Foreskin keratinocyte (primary cell): ENCODE measurements at places on chromosomes 6 and 20. TPM values are rescaled to one million over a fixed set of nuclear protein-coding genes. Genes with fewer than 3 reads are reported as not detected.

- DNase-seq: no peak
Measured at GRCh38 chr20:3710011-3710466, 2.4 kb downstream of the SIGLEC1 start.

DNA sequence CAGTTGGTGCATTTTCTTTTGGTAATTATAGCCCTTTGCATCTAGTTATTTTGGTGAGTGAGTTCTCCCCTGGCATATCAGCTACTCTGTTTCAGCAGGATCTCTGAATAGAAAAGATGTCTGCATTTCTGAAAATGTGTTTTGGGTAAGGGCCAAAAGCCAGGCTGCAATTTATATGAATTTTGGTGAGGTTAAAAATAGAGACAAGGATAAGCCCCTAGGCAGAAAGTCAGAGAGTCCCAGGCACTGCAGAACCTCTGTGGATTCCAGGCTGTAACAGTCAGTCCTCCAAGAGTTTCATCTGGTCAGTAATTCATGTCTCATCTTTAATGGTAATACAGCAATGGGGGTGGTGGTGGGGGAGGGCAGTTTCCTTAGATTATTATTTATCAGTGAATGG is 53.0 kb downstream of the HDGFL1 start:
- no peak for DNase-seq

DNA sequence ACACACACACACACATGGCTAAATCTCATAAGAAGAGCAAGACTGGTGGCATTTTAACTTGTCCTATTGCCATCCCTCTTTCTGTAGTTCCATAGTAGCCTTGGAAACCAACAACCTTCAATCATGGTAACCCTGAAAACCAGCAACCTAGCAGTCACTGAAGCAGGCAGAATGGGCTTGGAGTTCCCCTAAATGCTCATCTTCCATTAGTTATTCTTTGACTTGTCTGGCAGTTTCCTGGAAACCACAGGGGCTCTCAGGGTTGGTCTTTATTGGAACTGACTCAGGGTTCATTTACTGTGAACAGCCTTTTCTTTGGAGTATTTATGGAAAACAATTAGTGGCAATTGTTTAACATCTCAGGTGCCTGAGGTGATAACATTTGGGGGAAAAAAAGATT is 19.4 kb upstream of the BRPF3 start:
- no peak for DNase-seq

GRCh38 chr20:33079259-33079658 is at the start of gene BPIFB4:
Gene BPIFB4 (plus strand): TSS chr20:33079643. CDS start chr20:33081527, 1,884 bp downstream.
- DNase-seq: no peak

GNRH2 gene
- not detected in 2 replicates for total RNA-seq

RIPPLY2 gene
- 0.65 and 1.8 TPM in 2 replicates for total RNA-seq
